ENCODE measurements at places on chromosomes 13 and 19.

GRCh38 chr13:20671789-20672188 is 31.7 kb upstream of the IL17D start:
- DNase-seq, result no peak

- no peak for DNase-seq
Observed at GRCh38 chr13:97905517-97905916, 48.0 kb upstream of the IPO5 start.

DNA sequence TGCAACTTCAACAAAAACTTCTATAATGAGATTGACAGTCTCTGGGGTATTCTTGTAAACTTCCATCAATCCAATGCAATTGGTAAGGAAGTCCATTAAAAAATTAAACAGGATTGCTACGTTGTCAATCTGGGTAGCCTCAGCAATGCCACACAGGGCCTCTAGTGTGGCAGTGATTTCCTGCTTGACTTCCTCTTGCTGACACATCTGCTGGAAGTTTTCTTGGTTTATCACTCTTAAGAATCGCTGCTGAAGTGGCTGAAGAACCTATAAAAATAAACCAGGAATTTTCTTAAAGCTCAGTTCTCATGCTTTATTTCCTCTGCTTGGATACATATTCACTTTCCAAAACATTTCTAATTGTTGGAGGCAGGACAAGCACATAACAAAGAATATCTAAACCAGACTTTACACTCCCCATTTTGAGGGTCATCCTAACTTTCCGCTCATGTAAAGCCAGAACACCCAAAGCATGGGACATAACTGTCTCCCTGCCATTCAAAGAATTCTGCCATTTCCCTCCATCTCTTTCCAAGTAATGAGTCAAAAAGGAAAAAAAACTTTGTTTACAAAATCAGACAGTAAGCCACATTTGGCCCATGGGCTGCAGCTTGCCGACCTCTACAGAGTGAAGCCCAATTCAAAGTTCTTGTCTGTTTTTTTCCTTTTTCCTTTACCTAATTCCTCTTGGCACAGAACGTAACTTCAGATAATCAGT is 23.2 kb upstream of the EEF1AKMT1 start:
- no peak for DNase-seq

- no peak for DNase-seq
Observed at GRCh38 chr13:29758531-29759114, 91.8 kb downstream of the UBL3 start.

DNA sequence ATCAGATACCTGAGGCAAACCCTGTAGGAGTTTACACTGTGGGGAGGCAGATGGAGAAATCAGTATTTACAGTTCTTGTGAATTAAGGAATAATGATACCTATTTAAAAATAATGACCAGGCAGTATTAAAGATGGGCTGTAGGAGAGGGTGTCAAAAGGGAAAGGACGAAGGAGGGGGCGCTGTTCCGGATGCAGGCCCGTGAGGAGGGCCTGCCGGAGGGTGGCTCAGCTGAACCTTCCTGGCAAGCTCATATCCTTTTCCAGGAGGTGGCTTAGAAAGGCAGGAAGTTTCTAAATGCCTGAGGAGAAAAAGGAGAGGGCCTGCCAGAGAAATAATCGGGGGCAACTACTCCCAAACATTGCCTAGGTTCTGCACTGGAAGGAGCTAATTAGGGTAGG is 46.6 kb downstream of the MBNL2 start:
- no peak for DNase-seq
